ENCODE measurements at places on chromosomes 3 and 15.

DNA sequence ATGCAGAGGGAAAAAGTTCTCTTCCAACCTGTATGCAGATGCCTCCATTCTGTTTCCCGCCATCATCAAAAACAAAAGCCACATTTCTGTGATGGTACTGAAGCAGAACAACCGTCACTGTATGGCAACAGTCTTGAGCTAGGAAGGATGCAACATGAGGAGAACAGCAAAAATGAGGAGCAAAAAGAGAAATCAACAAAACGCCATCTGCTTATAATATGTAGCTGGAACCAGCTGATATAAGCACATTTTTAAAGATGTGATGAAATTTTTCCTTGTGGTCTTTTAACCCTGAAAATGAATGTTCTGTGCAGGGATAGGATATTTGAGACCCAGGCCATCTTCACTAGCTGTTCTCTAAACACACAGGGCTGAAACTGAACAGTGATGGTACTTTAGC is 287.0 kb downstream of the ZIC4 start:
- no peak for DNase-seq

DNA sequence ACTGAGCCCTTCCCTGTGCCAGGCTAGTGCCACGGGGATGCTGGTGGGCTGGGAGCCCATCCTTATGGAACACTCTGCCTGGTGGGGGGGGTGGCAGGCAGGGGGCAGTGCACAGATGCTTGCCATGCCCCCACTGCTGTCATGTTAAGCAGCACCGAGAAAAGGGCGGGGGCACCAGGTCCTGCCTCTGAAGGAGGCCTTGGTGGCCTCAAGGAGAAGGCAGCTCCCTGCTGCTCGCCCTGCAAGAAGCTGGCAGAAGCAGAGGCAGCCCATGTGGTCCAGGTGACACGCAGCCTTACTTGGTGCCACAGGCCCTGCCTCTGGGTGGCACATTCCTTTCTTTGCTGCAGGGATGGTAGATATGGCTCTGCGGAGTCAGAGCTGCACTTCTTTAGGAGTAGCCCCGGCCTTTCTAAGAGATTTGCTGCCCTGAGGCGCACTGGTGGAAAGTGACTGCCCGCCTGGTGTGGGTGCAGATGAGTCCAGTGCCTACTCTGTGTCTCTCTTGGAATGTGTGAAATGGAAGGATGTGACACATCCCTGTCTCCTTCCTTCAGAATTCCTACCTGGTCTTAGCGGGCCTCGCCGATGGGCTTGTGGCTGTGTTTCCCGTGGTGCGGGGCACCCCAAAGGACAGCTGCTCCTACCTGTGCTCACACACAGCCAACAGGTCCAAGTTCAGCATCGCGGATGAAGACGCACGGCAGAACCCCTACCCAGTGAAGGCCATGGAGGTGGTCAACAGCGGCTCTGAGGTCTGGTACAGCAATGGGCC is 145.8 kb downstream of the LRRK1 start:
- DNase-seq = no peak

DNA sequence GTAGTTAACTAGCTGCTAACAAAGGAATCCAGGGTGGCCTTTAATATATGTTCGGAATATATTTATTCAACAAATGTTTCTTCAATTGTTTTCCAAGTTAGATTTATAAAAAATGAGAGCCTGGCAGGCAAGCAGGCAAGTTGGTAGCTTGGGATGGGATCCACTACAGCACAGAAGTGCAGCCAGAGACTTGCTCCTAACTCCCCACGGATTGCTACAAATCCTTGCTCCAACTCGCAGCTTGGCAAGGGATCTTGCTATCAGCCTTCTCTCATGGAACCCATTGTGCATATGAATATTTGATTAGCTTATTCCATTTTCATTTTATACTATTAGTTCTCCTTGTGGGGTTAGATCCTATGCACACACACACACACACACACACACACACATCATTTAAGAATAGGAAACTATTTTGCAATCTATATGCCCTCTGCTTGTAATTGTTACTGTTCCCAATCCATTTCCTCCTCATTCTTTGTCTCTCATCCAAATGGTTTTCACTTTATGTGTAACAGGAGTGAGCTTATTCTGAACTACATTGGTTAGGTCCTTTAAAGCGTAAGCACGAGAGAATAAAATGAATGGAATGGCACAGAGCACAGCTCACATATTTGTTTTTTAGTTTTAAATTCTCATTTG is 505.6 kb downstream of the LPP start:
- DNase-seq = no peak

DNA sequence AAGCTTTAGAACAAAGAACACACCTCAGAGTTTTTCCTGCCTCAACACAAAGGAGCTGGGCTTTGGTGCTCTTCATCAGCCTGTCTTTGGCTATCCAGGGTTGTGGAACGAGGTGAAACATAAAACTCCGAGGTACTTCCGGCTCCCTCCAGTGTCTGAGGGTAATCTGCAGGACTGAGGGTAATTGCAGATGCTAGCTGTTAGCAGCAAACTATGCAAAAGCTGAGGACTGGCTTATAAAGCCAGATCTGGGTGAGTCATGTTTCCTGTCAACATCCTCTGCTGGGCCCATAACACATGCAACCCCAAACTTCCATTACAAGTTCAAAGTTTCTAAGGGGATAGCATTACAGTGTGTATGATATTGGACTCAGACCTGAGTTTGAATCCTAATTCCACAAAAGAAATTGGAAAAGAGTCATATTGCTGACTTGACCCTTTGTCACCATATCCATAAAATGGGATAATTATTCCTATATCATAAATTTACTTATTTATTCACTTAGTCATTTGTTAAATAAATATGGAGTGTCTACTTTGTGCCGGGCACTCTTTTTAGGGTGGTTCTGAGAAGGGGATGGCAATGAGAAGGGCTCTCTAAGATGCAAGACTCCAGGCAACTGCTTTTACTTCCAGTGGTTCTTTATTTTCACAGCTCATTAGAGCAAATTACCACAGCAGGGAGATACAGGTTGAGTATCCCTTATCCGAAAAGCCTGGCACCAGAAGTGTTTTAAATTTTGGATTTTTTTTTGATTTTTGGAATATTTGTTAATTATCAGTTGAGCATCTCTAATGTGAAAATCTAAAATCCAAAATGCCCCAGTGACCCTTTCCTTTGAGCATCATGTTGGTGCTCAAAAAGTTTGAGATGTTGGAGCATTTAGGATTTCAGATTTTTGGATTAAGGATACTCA is 9.5 kb upstream of the TRIM69 start:
- peak; percentile 73 for DNase-seq

- no peak for DNase-seq
Observed at GRCh38 chr15:87549296-87549695, 707.2 kb downstream of the NTRK3 start.

DNA sequence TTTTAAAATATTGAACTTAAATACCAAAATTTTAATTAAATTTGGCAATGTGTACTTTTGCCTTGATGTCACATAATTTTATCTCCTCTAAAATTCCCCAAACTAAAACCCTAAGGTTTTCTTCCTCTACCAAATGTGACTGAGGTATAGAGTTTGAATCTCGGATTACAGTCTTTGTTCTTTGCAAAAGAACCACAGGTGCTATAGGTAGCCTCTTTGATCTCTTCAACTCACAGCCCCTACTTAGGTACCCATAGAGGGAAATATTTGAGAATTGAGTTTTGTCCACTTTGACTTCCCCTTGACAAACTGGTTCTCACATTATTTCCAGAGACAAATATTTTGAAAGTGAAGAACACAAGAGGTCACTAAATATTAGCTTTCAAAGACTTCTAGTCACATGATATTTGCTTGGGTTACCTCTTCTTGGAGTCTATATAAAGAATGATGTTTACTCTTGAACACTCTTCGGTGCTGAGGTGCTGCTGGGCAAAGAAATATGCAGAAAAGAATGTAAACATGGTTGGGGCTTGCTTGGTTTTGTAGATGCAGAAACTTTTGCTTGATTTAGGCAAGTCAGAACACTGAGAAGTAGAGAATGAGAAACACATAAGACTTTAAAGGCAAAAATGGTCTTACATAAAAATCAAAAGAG is 120.8 kb upstream of the MCTP2 start:
- DNase-seq = no peak

- no peak for DNase-seq
Observed at GRCh38 chr15:90994059-90994416, 297 bp downstream of the PRC1 start.

- no peak for DNase-seq
Observed at GRCh38 chr3:170267793-170268192, 45.6 kb downstream of the PRKCI start.

GRCh38 chr15:67109141-67110034 is 44.0 kb downstream of the SMAD3 start:
- peak; percentile 98 for DNase-seq

- peak; percentile 17 for DNase-seq
Observed at GRCh38 chr3:156602424-156602823, 47.5 kb upstream of the SSR3 start.

- DNase-seq = no peak
Observed at GRCh38 chr3:172155897-172156585, 116.7 kb downstream of the FNDC3B start.

- DNase-seq = peak; percentile 31
Observed at GRCh38 chr15:73981761-73982221, 10.3 kb downstream of the STOML1 start.

- DNase-seq = no peak
Observed at GRCh38 chr3:170529346-170529745, 56.5 kb downstream of the SLC7A14 start.

- DNase-seq = no peak
Observed at GRCh38 chr3:8802256-8802655, 32.8 kb upstream of the OXTR start.

DNA sequence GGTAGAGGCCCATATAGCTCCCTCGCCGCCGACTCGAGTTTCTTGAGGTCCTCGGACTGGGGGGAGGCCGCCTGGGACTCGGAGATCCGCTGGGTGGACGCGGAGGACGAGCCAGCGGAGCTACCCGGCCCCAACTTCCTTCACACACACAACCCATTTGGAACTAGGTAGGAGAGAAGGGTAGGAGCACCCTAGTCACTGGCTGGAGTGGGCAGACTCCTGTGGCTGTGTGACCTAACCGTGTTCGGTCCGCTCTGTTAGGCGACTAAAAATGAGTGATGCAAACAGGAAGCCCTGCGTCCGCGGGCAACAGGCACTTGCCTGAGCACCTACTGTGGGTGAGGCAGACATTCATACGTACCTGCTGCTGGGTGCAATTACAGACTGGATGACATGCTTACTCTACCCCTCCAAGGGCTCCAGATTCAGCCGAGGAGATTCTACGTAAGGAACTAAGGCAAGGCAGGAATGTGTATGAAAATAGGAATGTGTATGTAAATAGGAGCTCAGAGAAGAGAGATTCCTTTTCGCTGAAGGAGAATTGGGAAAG is 4.6 kb upstream of the SIN3A start:
- peak; percentile 62 for DNase-seq

DNA sequence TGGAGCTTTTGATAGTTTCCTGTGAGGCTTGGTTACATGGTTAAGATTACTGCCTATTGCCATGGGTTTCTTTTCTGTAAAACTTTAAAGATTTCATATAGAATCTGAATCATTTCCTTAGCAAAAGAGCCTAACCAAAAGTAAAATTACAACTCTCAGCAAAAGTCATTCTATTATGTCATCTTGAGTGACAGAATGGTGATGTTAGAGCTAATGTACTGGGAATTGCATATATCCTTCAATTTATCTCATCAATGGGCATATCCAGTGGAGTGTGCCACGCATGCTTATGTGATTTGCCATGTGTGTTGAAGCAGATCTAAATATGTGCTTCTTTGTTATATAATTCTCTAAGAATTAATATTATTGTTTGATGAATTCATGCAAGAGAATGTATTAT is 212.1 kb downstream of the ROBO1 start:
- no peak for DNase-seq

DNA sequence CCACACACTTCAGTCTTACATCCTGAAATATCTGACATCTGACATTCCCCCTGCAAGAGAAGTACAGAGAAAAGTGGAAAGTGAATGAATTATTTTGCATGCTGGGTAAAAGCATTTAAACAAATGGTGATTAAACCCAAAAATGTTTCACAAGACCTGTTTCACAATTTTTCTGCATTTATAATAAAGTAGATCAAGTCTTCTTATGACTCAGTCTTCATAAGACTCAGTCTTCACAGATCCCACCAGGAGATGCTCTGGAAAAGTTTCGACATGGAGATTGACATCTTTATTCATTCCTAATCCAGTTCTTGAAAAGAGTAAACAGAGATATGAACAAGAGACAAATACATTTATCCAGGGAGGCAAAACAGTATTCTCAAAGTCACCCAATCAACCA is 13.2 kb upstream of the EDC3 start:
- DNase-seq = no peak

DNA sequence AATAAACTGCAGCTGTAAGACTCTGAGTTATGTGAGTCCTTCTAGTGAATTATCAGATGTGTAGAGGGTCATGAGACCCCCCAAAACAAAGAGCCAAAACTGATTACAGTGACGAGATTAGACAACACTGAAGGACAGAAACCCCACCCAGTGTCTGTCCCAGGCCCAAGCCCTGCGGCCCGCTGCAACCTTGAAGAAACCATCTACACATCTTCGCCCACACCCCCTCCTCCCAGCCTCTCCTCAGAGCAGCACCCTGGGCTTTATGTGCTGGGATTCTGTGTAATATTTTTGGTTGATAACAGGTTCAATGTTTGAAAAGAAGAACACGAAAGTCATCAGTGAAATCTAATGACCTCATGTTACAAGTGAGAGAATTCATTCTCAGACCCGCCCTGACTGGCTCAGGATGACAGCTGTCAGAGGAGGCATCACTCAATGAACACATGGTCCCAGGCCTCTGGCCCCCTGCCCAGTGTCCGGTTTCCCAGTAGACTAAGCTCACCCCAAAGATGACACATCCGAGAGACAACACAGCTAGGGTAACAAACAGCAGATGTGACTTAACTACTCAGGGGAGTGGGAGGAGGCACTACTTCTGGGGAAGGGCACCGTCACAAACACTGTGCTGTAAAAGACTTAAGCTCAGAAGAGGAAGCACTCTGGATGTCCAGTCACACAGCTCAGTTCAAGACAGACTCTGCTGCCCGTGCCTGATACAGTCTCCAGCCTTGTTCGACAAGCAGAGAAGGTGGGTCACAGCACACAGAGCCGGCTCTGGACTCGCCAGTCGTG is 48.9 kb downstream of the NIPA2 start:
- DNase-seq = no peak

Measured in ACHN (cell line).